Naive thymus-derived CD4-positive, alpha-beta T cell (primary cell): ENCODE measurements at places on chromosomes 12 and 14. TPM values are rescaled to one million over a fixed set of nuclear protein-coding genes. Genes with fewer than 3 reads are reported as not detected.

TAS2R7 gene
- total RNA-seq, result not detected

GPR84 gene
- not detected for total RNA-seq

GALC gene
- total RNA-seq, result 26.1 TPM

RILPL2 gene
- 12.8 TPM for total RNA-seq

PPFIA2 gene
- not detected in 2 replicates for total RNA-seq

TECPR2 gene
- total RNA-seq, result 10.0 TPM

SLC10A1 gene
- total RNA-seq, result not detected

C12orf54 gene
- total RNA-seq, result not detected

DNAH10 gene
- total RNA-seq, result 0.11 TPM
